ENCODE measurements at places on chromosomes 16 and 17.

DNA sequence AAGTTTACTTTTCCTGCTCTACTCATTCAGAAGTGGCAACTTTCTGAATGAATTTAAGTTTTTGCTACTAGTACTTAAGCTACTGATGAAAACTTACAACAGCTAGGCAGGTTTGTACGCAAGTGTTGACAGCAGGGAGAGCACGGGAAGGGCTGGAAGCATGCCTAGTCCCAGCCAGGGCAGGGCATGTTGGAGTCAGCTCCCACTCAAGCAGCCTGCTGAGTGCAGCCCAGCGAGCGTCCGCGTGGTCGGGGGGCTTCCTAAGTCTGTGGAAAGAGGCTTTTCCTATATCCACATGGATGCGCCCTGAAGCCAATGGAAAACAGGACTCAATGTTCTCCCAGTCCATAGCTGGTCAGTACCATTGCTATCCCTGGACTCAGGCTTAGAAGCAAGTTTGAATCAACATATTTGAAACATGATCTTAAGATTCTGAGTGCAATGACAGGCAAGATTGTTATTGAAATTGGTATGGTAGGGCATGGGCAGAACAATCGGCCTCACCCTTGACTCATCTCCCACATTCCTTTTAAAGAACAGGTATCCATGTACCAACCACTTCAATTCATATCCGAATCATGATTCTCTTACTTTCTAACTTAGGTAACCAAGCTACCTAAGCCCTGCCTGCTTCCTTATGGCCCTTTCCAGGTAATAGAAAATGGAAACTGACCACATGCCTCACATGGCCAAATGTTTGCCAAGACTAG lies 22.5 kb downstream of the CYB5D2 start:
- DNase-seq: no peak

DNA sequence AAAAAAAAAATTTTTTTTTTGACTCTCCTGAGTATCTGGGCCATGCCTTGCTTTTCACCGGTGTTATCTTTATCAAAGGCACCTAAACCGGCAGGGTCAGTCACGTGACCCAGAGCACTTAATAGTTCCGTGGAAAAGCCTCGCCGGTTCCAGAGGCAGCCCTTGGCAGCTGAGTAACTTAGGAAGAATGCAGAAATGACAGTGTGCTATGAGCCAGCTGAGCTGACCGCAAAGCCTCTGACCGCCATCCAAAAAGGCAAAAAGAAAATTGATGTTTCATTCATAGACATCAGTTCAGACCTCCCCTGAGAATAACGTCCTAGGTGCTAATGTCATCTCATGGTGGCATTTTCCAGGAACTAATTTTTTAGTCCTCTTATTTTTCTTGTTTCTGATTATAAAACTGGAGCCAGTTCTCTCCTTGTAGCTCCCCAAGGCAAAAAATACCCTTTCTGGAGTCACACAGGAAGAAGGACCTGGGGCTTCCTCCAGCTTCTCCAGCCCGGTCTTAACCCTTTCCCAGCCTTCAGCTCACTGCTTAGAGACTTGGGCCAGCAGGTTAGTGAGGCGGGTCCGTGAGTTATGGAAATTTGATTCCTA lies 122.6 kb downstream of the SOCS1 start:
- DNase-seq: no peak

GRCh38 chr16:57619606-57620334 lies 8.7 kb upstream of the ADGRG1 start:
- no peak for DNase-seq

DNA sequence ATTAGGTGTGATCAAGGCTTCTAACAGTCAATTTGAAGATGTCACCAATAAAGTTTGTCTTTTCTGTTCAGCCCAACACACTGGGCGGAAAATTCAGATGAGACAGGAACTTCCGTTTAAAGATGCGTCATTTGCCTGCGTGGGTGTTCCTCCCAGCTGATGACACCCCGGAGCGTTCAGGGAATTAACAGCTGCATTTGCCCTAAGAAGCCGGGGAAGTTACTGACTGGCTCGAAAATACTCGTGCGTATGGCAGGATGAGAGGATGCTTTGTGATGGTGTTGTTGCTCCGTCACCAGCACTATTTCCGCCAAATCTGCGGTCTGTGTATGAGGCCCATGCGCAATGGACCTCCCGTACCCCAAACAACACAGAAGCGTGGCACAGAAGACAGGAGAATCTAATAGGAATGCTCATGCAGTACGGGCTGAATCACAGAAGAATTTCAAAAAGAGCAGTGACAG lies 11.9 kb upstream of the PVALEF start:
- no peak for DNase-seq

DNA sequence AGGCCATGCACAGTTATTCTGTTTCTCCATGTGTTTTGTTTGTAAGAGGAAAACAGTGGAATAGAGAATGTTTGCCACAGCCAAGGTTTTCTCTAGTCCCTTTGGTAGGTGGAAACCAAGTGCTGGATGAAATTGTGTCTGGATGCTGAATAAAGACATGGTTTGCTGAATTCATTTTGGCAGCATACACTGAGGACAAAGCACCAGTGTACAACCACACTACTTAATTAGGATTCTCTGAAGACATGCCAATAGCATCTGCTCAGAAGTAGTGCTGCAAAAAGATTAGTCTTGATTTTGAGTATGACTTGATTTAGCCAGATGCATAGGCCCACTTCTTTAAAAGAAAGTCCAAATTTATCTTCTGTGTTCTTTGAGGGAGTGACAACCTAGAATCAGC lies 230.5 kb upstream of the CACNG5 start:
- no peak for DNase-seq

GRCh38 chr16:18841833-18842525 lies 40.6 kb upstream of the ARL6IP1 start:
- DNase-seq: no peak

DNA sequence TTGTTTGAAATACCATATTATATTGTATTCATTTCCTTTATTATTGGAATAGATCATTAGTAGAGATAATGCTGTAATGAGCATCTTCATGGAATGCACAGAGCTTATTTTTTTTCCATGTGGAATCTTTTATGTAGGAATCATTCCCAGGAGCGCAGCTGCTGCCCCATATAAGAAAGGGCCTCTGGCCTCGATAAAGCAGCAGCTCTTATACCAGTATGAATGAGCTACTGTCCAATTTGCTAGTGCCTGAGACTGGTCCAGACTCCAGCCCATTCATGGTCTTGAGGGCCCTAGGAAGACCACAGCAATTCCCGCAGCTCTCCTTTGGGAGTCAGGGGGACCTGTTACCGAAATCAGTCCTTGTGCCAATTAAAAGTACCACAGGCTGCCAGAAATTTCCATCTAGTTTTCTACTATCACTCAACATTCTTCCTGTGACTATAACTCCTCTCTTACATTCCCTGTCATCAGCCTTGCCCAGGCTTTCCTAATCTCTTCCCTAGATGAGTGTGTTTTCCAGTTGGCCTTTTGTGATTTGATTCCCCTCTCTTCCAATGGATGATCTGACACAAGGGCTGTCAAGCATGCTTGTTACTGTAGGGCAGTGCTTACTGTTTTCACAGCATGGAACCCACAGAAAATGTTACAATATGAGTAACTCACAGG lies 1.9 kb downstream of the ZNF843 start:
- no peak for DNase-seq

GRCh38 chr16:2858245-2859025 lies 465 bp upstream of the PRSS22 start:
- no peak for DNase-seq

DNA sequence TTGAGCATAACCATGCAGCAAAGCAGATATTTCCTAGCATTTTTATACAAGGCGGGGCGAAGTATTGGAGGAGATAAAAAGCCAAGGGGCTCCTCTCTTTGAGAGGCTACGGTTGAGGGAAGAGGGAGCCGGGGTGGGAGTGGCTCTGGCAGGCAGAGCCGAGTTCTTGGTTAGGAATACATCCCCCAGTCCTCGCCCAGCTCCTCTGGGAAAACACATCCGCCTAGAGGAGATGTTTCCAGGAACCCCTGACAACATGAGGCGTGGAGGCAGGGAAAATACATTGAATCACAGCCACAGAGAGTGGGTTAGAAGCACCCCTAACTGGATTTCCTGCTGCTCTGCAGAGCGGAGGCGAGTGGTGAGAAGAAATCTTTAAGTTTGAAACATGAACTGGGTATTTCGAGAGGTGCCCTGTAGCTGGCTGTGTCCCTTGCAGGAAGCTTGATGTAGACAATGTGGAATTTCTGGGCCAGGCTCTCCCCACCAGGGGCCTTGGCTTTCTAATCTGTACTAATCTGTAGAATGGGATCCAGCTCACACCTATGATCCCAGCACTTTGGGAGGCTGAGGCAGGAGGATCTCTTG lies 27.3 kb downstream of the TTYH2 start:
- no peak for DNase-seq

- no peak for DNase-seq
Measured at GRCh38 chr16:73056448-73056847, 8.5 kb upstream of the ZFHX3 start.

DNA sequence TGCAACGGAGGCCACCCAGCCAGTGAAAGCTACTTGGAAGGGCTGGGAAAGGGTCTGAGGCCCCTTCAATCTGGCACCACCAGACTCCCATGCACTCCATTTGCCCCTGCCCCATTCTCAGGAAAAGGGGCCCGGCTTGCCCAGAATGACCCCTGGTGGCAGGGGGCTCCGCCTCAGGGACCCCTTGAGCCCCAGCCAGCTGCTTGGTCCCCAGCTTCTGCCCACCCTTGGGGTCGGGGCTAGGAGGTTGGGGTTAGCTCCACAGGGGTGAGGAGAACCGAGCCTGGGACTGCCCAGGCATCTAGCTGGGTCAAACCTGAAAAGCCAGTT lies 1.3 kb downstream of the RHBDF1 start:
- no peak for DNase-seq

DNA sequence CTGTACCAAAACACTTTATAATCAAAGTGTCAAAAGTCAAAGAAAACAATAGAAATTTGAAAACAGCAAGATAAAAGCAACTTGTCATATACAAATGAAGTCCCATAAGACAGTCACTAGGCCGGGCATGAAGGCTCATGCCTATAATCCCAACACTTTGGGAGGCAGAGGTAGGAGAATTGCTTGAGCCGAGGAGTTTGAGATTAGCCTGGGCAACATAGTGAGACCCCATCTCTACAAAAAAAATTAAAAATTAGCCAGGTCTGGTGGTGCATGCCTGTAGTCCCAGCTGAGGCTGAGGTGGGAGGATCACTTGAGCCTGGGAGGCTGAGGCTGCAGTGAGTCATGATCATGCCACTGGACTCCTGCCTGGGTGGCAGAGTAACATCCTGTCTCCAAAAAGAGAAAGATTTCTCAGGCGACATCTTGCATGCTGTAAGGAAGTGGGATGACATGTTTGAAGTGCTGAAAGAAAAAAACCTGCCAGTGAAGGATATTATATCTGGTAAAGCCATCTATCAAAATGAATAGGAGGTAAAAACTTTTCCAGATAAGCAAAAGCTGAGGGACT lies 98.7 kb upstream of the NACA2 start:
- DNase-seq: no peak

DNA sequence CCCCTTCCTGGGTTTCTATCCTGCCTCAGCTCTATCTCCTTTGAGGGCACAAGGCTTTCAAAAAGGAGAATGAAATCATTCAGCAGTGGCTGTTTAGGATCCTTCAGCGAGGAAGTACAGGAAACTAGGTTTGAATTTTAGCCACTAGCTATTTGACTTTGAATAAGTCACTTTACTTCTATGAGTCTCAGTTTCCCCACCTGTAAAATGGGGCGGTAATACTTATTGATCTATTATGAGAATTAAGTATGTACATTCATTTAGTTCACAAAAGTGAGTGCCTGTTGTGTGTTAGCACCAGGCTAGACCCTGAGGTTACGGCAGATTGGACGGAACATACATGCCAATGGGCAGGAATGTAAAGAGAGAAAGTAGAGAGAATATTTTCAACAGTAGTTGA lies 6.6 kb downstream of the CDH1 start:
- no peak for DNase-seq

DNA sequence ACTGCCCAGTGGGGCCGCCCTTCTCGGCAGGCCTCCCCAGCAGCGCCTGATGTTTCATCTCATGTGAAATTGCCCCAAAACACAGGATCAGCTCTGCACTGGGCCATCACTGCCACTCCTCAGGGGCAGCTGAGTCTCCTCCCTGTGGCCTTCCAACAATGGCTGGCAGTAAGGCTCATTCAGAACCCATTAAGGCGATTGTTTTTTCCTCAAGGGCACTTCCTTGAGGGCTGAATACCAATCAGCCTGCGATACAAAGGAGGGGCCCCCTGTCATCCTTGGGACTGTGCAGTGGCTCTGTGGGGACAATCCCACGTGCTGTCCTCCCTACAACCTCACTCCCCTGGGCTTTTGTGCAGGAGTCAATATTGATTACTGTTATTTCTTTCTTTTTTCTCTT lies 47.5 kb downstream of the XYLT1 start:
- DNase-seq: no peak

DNA sequence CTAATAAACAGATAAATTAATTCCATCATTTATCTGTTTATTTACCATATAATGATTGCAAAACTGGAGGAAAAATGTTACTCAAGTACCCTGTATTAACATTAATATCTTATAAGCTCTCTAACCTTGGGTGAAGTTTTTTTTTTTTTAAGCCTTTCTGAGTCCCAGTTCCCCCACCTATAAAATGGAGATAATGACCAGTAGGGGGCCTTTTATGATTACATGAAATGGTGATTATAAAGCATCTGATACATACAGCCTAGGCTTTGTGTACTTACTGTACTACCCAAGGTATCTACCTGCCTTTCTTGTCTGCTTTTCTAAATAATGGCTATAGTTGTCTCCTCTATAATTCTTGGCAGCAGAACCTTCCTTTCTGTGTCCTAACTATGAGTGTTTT lies 22.6 kb downstream of the LRRC36 start:
- no peak for DNase-seq

- DNase-seq: no peak
Measured at GRCh38 chr17:67022451-67022810, 21.9 kb upstream of the CACNG1 start.
